ENCODE measurements at places on chromosomes 16 and 17. TPM values are rescaled to one million over a fixed set of nuclear protein-coding genes. Genes with fewer than 3 reads are reported as not detected.

Gene ZNF200
- 12.0 TPM for total RNA-seq

DNA sequence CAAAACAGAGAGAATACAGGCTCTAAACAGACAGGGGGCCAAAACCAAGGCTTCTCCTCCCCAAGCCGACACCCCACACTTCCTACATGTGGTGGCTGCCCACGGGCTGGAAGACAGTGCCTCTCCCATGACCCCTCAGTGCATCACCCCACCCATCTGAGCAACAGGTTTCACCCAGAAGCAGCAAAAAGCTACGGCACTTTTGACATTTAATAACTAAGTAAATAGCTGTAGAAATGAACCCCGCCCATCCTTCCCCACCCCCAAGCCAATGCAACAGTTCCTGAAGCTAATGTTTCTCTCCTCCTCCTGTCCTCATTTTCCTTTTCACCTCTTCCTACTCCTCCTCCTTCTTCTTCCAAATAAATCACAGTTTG is 9.9 kb upstream of the SOX9 start:
- DNase-seq = no peak

- DNase-seq = no peak
These were observed 6.4 kb upstream of the CACNG4 start for GRCh38 chr17:66957951-66958579.

DNA sequence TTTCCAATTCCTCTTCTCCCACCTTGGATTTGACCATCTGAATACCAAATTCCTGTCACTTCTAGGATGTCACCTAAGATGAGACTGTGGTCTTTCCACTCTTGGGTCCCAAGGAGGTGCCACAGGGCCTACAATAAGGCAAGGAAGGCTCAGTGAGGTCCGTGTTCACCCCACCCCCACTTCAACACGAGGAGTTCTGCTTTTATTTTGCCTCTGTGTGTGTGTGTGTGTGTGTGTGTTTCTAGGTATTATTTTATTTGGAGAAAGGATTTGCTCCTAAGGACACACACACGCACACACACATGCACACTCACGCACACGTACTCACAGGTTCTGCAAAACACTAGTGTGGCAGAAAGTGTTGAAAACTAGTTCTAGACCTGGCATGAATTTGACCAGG is 24.5 kb upstream of the PHOSPHO1 start:
- no peak for DNase-seq

DNA sequence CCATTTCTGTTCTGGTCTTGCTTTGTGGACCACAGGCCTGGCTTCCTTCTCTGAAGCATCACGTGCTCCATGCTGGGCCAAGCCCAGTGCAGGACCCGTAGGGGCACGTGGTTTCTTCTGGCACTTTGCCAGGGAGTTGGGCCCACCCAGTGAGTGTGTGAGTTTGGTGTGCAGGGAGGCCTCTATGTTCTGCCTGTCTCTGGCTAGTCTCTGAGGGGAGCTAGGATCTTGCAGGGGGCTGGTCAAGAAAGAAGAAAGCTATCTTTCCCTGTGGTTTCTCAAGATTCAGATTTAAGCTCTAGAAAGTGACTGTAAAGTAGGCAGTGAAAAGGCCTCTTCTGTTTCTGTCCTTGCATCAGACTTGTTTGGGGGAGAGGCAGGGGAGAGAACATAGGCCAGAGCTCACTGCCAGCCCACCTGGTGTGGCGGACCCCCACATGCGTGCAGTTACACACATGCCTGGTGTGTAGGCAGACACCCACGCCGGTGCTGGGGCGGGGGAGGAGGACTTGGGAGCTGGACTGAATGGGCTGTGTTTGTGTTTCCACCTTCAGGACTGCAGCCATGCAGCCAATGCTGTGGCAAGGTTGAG is 11.8 kb downstream of the LASP1 start:
- DNase-seq = peak; percentile 73

- no peak for DNase-seq
These were observed 13.9 kb downstream of the CYB5D2 start for GRCh38 chr17:4156750-4157381.

- DNase-seq = no peak
These were observed 172.9 kb downstream of the PMP22 start for GRCh38 chr17:15092261-15092660.

GRCh38 chr17:17454276-17454675 is 22.5 kb upstream of the MED9 start:
- DNase-seq = no peak

- peak; percentile 59 for DNase-seq
These were observed 3.0 kb upstream of the ACTG1 start for GRCh38 chr17:81515530-81516041.

- no peak for DNase-seq
These were observed 3.4 kb downstream of the MTSS2 start for GRCh38 chr16:70682239-70683145.

DNA sequence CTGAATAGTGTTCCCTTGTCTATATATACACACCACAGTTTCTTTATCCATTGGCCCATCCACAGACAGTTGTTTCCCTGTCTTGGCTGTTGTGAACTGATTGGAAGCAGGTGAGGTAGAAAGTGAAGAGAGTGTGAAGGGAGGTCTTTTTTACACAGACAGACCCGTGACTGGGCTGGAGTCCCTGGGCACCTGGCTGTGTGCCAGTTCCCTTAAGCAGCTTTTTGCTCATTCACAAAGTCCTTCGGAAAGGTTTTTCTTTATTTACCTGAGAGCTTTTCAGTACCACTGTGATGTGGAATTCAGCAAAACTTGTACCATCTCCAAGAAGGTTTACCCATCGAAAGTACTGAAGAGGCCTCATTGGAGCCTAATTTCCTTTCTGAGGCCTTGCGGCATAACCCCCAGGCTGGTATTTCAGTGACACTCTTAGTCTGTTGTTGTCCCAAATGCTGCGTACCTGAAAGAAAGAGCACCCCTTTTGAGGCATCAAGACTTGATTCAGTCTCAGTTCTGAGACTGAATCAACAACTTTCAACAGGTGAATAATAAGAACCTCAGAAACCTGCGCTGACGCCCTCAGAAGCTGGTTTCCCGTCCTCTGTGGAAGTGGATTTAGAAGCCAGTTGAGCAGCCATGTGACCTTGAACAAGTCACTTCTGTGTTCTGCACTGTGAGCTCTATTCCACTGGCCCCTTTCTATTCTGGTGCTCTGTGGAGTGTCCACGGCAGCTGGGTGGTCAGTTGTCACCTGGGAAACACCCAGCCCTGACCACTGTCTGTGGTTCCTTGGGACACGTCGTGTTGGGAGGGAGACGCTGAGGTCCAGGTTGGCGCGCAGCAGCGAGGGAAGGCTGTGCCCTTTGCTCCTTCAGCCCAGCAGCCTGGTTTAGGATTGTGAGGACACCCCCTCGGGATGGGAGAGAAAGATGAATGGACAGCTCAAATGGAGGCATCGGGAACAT is 53.9 kb upstream of the CRISPLD2 start:
- DNase-seq = no peak

Gene KCNH4
- 0.09 TPM for total RNA-seq

DNA sequence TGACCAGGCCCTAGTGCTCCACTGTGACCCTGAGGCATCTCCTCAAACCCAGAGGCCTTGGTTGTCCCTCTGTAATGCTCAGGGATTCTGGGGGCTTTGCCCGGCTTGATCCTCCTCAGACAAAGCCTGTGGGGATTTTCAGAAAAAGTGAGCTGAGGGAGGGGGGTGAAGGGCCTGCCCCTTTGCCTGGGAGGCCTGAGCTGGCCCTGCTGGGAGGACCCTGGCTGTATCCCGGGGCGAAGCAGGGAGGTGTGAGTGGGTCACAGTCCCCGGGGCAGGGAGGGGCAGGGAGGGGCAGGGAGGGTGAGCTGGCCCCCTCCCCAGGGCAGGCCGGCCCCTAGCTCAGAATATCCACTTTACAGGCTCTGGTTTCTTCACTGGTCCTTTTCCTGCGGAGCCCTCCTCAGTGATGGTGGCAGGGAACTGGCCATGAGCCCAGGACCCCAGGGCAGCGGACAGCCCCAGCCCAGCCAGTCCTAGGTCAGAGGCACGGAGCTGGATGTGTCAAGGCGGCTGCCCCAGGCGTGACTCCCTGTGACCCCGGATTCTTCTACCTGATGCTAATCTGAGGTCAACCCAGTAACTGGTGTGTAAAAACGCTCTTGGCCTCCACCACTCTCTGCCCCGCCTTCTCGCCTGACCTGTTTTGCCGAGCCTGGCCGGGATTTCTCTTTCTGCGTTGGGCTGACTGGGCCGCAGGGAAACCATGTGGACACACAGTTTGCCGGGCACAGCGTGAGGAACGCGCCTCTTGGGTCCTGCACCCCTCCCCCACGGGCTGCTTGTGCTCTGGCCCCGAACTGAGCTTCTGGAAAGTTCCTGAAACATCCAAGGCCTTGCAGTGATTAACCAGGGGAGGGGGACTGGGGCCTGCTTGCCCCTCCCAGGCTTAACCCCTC is 5.8 kb upstream of the FASN start:
- peak; percentile 86 for DNase-seq

Gene SLC35G6
- total RNA-seq = not detected

GRCh38 chr17:5164436-5164835 is 27.2 kb downstream of the ZNF594 start:
- no peak for DNase-seq

Gene ODAD4
- 5.4 TPM for total RNA-seq

Gene KRTAP1-1
- total RNA-seq = not detected

Gene CCL8
- total RNA-seq = 1.6 TPM

DNA sequence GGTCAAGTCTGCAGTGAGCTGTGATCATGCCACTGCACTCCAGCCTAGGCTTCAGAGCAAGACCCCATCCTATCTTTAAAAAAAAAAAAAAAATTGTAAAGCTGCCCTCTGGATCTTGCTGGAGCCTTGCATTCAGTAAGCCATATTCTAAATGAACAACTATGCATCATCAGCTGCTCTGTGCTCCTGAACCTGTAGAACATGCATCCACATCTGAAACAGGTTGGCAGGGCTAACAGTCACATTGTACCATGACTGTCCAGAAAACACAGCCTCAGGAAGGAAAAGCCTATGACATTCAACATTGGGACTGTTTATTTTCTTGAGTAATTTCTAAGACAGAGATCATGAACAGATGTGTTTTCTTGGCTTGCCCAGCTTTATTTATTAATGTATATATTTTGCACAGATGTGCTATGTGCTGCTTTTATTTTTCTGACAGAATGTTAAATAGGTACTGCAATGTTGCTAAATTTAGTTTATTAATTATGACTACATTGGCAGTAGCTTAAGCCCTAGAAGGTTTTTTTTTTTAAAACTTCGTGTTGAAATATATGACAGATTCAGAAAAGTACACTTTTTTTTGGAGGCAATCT is 19.8 kb downstream of the ACSF2 start:
- no peak for DNase-seq

- no peak for DNase-seq
These were observed 9.5 kb upstream of the HES7 start for GRCh38 chr17:8133399-8133798.

Gene HEATR9
- total RNA-seq = 0.21 TPM

GRCh38 chr16:24507959-24508480 is 31.3 kb upstream of the RBBP6 start:
- DNase-seq = no peak

DNA sequence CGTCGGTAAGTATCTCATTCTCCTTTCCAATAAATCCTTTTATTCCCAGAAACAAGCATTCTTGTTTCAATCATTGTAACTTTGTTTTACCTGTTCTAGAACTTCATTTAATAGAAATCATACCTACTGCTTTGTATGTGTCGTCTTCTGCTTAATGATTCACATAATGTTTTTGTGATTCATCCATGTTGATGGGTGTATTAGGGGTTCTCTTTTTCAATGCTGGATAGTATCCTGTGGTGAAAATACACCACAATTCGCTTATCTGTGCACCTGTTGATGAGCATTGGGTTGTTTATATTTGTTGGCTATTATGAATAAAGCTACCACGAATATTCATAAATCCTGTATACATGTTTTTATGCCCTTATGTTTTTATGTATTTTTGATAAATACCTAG is 703.2 kb downstream of the MAF start:
- no peak for DNase-seq

- DNase-seq = no peak
These were observed 84.3 kb upstream of the NLRP1 start for GRCh38 chr17:5668557-5669138.

DNA sequence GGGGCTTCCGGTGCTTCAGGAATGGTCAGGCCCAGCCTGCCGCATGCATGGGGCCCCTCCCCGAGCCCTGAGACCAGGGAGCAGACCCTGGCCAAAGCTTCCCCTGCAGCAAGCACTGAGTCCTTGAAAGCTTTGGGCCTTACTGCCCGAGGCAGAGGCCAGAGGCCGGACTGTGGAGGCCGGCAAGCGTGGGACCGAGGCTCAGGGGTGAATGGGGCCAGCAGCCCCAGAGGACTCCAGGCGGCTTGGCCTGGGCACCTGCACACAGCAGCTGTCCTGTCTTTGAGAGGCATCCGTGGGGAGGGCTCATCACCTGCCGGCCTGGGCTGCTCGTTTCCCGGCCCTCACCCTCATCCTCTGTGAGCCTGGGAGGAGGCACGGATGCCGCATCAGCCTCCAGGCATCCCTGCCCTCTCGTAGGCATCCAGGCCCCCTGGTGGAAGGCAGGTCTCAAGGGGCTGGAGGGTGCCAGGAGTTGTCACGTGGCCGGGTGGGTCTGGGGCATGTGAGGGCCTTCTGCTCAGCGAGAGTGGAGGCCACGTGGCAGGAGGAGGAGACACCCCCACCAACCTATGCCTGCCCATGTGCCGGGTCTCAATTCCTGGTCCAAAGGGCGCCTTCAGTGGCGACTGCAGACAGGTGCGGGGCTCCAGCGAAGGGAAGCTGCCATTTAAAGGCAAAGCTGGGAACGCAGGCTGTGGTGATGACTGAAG is 31.4 kb downstream of the CACNA1H start:
- DNase-seq = no peak

DNA sequence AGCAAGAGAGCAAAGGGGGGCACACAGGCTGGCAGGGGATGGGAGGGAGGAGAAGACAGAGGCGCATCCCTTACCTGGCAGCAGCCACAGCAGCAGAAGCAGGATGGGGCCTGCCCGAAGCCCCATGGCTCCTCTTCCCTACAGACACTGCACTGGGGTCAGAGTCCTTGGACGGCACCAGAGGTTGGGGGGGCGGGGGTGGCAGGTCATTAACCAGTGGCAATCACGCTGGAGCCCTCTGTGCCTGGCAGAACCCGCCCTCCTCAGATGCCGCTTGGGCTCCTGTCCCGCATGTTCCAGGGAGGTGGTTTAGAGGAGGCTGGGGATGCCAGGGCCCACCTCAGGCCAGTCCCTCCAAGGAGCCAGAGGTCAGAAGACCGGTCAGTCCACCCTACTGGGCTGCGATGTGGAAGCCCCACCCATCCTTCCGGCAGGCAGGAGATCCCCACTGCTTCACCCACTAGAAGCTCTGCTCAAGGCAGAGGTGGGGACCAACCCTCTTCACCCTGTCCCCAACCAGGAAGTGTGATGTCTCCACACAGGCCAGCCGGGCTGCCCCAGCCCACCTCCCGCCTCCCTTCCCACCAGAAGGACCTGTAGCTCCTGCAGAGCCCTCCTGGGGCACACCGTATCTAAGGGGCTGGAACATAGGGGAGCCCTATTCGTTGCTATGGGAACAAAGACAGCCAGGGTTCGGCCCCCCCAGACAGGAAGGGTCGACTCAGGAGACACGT is 11.7 kb downstream of the ZG16B start:
- peak; percentile 36 for DNase-seq

GRCh38 chr17:15424521-15424920 is 42.9 kb downstream of the CDRT4 start:
- no peak for DNase-seq

DNA sequence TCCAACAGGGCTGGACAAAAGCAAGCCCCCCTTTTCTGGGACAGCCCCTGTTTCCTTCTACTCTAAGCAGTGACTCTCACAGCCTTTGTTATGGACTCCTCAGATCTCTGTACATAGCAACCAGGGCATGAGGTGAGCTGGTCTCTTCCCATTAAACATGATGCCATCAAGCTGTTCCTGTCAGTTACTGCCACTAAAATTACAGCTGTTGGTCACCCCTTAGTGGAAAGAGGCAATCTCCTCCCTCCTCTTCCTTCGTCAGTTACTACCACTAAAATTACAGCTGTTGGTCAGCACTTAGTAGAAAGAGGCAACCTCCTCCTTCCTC is 95.2 kb upstream of the SMIM36 start:
- DNase-seq = no peak
